Cortex of kidney (tissue), 1 donor: ENCODE measurements at places on chromosomes 16 and 17.

GRCh38 chr17:38415250-38416194 is 12.7 kb upstream of the ARHGAP23 start:
- DNase-seq, result no peak

GRCh38 chr17:48791128-48792032 is 25.6 kb downstream of the TTLL6 start:
- DNase-seq, result no peak

DNA sequence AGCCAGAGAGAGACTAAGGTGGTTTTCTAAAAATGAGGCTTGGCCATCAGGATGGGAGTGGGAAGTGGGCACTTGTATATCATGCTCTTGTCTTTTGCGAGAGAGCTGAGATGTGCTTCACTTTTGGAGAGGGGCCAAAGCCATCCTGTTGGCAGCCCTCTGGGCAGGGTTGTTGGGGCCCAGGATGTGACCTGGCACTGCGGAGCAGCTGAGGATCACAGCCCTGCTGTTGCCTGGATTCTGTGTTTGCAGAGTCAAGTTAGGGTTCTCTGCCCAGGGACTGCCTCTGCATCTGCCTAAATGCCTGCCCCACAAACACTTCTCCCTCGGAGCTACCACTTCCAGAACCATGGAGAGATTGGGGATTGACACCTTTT is 71.2 kb downstream of the PLD6 start:
- no peak for DNase-seq

GRCh38 chr16:4915226-4915761 is 21.7 kb downstream of the PPL start:
- no peak for DNase-seq

DNA sequence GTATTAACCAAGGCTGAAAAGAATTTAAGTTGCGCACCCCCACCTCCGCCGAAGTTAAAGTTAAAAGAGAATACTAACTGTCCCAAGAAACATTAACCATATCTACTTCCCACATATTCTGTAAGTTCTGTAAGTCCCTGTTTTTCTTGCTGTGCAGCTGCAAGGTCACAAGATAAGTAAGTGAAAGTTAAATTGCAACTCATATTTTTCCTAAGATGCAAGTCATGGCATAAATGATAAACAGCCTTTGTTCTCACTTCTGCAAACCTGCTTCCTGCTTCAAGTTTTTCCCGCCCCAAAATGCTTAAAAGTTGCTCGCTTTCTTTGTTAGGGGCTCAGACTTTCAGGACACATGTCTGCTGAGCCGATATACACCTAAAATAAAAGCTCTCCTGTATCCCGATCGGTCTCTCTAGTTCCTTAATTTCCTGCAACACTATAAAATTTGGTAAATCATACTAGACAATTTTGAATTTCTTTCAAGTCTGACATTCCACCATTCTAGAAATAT is 32.6 kb upstream of the ABCA9 start:
- no peak for DNase-seq

DNA sequence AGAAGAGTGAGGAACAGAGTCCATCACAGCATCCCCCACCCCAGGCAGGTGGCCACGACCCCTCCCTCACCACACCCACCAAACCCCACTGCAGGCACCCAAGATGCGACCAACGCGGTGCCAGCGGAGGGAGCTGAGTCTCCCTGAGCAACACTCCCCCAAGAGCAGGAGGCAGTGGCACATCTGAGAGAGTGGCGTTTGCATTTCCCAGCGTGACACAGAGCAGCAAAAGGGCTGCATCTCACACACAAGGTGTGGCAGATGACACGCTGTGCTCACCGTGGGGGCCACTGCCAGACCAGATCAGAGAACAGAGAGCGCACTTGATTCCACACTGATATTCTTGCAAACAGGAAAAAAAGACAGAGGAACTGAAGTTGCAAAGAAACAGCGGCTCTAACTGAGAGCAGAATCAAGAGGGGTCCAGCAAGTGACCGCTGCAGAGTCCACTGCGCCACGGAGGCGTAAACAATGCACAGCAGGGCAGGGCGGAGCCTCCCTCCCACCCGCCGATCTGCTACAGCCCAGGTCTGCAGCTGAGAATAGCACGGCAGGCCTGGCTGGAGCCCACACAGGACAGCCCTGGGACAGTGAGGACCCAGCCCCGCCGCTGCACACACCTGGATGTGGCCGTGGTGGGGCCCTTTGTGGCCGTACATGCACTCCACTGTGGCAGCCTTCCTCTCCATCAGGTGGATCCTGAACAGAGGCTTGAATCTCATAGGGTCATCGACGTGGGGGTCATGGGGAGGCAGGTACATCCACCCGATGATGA is 26.0 kb upstream of the C16orf95 start:
- DNase-seq, result no peak

DNA sequence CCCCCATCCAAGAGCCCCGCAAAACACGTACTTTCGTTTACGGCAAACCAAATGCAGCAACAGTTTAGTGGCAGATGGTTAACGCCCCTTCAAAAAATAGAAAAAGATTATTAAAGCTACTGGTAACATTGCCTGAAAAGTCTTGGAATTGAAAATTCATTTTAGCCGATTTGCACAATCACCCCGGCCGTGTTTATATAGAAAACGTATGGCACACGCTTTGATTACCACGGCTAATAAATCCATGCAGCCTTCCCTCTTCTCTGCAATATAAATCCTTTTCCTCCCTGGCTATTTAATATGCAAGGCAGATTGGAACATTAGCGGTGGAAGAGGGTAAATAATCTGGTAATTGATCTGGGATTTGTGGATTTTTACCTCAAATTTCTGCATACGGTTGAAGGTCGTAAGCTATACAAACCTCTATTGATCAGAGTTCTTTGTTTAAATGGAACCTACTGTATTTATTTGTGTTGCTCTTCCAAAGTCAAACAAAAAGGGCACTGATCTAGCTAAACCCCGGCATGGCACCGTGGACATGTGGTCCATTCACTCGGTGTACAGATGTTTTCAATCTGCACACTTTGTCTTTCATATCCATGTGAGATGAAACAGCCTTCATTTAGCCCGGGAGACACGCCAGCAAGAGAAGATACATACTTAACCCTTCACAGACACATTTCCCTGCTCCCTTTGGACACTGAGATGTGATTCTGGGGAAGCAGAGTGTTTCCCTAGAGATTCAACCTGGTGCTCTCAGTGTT is 238.1 kb upstream of the MAF start:
- no peak for DNase-seq

GRCh38 chr17:1475321-1475854 is 17.1 kb downstream of the MYO1C start:
- DNase-seq, result no peak

DNA sequence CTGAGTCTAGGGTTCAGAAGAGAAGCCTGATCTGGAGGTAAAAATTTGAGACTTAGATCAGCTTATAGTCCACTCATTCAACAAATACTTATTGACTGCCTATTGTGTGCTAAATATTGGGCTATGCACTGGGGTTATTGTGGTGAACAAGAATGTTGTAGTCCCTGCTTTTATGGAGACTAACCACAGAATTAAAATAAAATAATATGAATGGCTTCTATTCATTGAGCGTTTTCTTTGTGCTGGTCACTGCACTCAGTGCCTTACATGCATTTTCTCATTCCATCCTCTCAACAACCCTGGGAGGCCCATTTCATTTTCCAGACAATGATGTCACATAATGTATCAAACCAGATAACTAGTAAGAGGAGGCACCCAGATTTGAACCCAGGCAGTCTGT is 4.8 kb downstream of the NEK8 start:
- DNase-seq, result no peak

DNA sequence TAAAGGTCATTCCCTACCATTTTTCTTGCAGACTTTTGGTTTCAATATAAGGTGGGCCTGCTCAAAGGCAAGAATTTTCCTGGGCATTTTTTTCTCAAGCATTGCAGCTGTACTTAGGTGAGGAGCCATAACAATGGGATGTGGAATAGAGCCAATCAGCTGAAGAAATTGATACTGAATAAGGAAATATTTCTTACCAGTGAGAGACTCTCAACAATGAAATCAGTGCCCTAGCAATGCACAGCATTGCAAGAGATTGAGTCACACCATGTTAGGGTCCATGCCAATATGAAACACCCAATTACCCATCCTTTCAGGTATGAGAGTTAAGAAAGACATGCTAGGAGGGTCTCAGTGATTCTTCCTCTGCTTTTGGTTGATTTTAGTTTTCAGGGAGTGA is 237.6 kb downstream of the SOX9 start:
- DNase-seq, result no peak

- DNase-seq, result no peak
Measured at GRCh38 chr17:78266231-78266631, 34.8 kb downstream of the TMEM235 start.

GRCh38 chr17:31413874-31414549 is 22.5 kb downstream of the RAB11FIP4 start:
- no peak for DNase-seq

GRCh38 chr17:8151120-8151640 is 1.0 kb downstream of the PER1 start:
- DNase-seq, result no peak

DNA sequence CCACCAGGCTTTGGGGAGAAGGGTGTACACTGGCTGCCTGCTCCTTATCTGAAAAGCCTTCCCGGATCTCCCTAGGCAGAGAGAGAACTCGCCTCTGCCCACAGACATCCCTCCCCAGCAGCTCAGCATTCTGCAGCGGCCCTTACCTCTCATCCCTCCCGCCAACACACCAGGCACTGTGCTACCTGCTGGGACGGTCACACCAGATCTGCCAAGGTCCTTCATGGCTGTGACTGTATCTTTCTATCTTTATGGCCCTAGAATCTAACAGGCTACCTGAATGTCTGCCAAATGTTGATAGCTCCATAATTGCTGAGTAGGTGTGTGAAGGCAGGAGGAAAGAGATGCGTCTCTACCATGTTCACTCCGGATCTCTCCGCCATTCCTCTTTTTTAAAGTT is 7.9 kb downstream of the TSNAXIP1 start:
- DNase-seq, result no peak

DNA sequence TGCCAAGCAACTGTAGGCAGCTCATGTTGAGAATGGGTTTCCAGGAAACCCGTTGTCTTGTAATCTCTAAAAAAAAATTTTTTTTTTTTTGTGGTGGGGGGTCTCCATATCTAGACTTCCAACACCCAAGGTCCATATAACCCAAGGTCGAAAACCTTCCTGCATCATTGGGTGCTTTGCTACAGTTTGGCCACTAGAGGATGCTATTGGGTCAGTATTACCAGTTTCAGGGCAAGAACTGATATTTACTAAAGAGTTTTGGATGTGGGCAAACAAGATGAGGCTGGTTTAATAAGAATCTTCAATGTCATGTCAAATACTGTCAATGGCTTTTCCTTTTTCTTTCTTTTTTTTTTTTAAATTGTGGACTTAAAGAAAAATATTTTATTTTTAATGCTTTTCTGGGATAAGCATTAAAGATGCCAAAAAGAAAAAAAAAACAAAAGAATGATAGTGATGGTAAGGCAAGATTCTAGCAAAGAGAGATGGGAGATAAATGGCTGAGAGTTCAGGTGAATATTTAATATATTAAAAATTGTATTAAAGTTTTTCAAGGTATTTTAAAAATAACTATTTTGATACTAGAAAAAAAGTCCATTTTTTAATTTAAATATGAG is 62.2 kb downstream of the DHRS7C start:
- no peak for DNase-seq

DNA sequence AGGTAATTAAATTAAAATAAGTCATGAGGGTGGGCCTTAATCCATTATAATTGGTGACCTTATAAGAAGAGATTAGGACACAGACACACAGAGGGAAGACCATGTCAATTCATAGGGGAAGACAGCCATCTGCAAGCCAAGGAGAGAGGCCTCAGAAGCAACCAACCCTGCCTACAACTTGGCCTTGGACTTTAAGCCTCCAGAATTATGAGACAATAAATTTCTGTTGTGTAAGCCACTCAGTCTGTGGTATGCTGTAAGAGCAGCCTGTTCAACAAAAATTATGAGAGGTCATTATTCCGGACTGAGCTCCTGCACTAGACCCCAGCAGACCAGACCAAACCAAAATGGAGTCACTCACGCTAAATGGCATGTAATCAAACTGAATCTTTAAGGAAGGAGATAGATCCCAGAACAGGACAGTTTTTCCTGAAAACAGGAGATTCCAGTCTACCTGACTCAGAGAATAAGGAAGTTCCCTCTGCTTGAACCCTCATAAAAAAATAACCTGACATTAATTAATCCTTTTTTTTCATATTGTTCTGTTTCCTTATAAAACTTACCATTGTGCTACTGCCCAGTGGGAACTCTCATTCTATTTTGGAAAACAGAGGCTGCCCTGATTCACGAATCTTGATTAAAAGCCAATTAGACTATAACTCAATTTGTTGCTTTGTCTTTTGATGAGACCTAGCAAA is 74.3 kb downstream of the DNAH3 start:
- DNase-seq, result no peak

- no peak for DNase-seq
Measured at GRCh38 chr17:4959261-4959965, 8.2 kb downstream of the SPAG7 start.

GRCh38 chr17:57955183-57955931 is at the start of gene CUEDC1:
TSS of gene CUEDC1 (minus strand) at chr17:57955412. CDS start at chr17:57885564, 69,848 bp downstream.
- DNase-seq, result no peak

- no peak for DNase-seq
Measured at GRCh38 chr17:42248351-42249179, 27.6 kb downstream of the STAT5B start.

DNA sequence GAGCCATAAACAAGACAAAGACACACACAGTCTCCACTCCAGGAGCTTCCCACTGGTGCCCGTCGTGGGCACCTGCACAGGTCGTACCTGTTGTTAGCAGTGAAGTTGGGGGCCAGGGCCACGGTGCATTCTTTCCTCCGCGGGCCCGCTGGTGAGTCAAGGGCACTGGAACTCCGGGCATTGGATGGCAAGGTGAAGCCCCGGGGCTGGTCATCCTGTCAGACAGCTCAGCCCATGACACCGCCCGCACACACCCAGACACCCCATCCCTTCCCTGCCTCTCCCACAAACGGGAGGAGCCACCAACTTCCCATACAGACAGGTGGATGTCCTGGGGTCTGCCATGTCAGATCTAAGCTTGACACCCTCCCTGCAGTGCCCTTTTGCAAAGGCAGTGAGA is 16.1 kb downstream of the CEP131 start:
- no peak for DNase-seq

DNA sequence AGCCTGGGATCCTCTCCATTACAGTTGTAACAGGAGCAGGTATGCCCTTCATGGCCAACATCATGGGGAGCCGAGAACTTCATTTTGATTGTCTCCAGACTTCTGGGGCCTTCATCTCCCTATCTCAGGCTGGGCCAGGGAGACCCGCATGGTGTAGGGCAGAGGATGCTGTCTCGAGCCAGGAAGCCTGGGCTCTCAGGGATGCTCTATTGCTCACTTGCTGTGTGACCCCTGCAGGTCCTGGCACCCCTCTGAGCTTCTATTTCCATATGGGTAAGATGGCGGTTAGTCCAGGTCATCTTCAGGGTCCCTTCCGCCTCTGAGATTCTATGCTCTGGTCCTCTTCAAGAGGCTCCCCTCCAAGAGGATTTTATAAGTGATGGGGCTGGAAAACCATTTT is 20.6 kb upstream of the RNF135 start:
- no peak for DNase-seq

- no peak for DNase-seq
Measured at GRCh38 chr16:2686912-2687507, 4.7 kb downstream of the KCTD5 start.
